ENCODE measurements at places on chromosomes 16 and 17. TPM values are rescaled to one million over a fixed set of nuclear protein-coding genes. Genes with fewer than 3 reads are reported as not detected.

DNA sequence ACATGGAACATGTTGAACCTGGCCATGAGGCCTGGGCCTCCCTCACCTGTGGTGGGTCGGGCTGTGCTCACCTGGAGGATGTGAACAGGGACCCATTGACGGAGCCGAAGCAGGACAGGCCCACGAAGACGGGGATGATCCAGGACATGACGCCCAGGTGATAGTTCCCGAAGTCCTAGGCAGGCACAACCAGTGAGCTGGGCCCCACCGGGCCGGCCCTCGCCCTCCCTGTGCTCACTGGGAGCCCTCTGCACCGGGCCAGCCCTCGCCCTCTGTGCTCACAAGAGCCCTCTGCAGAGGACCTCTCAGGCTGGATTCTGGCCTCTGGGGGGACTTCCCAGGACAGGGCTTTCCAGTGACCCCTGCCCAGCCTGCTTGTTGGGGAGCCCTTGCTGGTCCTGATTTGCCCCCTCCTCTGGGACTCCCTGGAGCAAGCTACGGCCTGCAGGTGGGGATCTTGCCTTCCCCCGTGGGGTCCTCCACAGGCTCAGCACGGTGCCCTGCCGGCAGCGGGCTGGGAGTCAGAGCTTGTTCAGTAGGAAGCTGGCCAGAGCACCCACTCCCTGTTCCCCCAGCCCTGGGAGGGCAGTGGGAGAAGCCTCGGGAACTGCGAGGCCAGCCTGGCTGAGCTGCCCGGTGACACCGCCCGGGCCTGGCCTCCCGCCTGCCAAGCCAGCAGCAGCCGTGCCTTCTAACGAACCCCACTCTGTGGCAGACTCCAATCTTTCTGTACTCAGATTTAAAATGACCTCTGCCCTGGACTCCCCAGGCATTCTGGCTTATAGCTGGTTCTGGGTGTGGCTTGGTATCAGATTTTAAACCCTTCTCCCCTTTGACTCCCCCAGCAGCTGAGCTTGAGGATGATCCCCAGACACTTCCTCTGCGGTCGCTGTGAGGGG is 30.4 kb downstream of the SLC7A5 start:
- no peak overlapping the region for H3K4me3 ChIP-seq
- H3K36me3 ChIP-seq, result peaks cover 13% of the 10 kb centered on the region
- DNase-seq, result no peak

DNA sequence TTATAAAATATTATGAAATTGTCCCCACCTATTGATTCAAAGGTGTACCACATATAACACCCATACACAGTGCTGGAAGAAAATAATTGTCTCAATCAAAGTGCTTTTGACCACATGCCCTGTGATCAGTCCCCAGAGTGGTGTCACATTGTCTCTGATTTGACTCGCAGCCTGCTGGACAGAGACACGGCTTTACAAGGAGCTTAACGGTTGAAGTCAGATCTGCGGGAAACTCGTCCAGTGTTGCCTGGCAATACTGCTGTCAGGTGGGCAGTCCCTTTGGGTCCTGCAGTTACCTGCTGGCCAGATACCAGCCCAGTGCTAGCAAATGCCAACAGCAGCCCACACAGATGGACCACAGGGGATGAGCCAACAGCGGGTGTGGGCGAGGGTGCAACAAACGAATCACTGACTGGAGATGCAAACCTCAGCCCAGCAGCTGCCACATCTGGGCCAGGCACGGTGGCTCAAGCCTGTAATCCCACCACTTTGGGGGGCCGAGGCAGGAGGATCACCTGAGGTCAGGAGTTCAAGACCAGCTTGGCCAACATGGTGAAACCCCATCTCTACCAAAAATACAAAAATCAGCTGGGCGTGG is 26.2 kb upstream of the SSTR2 start:
- H3K27ac ChIP-seq, result no peak overlapping the region
- H3K27me3 ChIP-seq, result no peaks in the 10 kb centered on the region
- H3K4me3 ChIP-seq, result no peak overlapping the region
- H3K4me1 ChIP-seq, result peaks cover 2% of the 10 kb centered on the region

DNA sequence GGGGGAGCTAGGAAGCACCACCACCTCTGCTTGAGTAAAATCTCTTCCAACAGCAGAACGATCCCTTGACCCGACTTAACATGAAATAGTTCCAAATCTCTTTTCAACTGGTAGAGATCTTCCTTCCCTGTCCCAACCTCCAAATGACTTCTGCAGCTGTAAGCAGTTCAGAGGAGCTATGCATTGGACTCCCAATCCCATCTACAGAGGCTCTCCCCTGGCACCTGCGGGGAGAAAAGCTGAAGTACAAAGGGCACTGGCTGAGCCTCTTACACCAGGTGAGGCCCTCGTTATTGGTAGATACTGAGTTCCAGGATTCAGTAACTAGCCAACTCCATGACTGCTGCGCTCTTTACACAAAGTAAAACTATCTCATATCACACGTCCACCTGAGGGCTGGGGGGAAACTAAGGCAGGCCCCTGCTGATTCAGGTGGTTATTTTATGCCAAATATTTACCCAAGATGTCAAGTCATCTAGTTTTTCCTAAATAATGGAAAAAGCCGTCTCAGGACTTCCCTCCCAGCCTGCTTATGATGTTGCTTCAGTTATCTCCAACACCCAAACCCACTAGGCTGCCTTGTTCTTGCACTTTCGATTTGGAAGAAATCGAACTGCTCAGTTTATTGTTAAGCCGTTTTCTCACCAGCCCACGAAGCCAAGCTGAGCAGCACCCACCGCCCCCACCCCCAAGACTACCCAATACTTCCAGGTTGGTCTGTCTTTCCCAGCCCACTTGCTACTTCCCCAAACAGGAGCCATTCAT is 3.2 kb downstream of the ACTG1 start:
- H3K27ac ChIP-seq, result peak overlapping the region; percentile 45
- H3K4me1 ChIP-seq, result peaks cover 48% of the 10 kb centered on the region
- DNase-seq, result no peak
- H3K36me3 ChIP-seq, result peaks cover 38% of the 10 kb centered on the region
- peak overlapping the region; percentile 74 for H3K4me3 ChIP-seq
- H3K27me3 ChIP-seq, result no peaks in the 10 kb centered on the region

GRCh38 chr17:48110761-48111160 is 3.2 kb downstream of the SNX11 start:
- H3K4me3 ChIP-seq, result no peak overlapping the region
- H3K4me1 ChIP-seq, result peaks cover 44% of the 10 kb centered on the region
- peak overlapping the region; percentile 55 for H3K27ac ChIP-seq
- H3K36me3 ChIP-seq, result peaks cover 8% of the 10 kb centered on the region
- DNase-seq, result no peak

DNA sequence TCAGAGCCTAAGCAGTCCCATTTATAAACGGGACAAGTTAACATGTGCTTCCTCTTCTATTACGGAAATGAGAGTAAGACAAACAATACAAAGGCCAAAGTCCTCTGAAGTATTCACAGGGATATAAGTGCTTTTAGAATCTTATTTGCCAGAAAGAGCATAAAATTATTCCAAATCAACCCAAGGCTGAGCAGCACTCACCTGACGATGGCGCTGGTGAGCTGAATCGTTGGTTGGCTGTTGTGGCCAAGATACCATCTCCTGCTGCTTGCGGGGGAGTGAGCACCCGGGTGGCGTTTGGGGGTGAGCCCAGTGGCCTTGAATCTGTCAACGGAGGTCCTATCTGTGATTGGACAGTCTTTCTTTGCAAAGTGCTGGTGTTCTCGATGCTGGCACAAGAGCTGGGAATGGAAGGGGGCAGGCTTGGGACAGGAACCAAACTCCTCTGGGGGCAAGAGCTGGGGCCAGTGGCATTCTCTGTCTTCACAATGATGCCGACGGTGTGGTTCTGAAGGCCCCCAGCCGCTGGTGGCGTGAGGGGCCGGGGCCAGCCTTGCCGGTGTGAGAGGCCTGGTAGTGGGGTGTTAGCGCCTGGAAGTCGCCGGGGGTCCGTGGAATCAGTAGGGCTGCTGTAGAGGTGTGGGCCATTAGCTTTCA is 9.5 kb upstream of the DHRS13 start:
- no peaks in the 10 kb centered on the region for H3K27me3 ChIP-seq
- no peak overlapping the region for H3K27ac ChIP-seq
- no peaks in the 10 kb centered on the region for H3K4me1 ChIP-seq
- DNase-seq, result no peak
- no peak overlapping the region for H3K4me3 ChIP-seq
- H3K36me3 ChIP-seq, result peaks cover 96% of the 10 kb centered on the region

DNA sequence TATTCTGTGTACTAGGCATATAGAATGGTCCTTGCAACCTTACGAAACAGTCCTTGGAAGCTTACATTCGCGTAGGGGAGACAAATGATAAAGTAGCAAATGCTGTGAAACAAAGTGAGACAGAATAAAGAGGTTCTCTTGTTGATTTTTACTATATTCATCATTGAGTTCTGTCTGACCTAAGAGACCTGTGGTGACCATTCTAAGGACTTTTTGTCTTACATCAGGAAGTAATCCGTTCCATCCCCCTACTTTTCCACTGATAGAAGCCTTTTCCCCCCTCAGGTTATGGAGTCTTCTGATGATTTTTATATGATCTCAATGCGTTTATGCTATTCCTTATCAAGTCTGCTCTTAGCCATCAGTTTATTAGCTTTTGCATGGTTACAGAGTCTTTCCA is 66.8 kb upstream of the RASL10B start:
- no peak overlapping the region for H3K4me3 ChIP-seq
- no peaks in the 10 kb centered on the region for H3K4me1 ChIP-seq
- H3K36me3 ChIP-seq, result peaks cover 36% of the 10 kb centered on the region
- no peak overlapping the region for H3K27ac ChIP-seq

GRCh38 chr17:76077584-76078110 is 1.3 kb upstream of the ZACN start:
- H3K27ac ChIP-seq, result no peak overlapping the region
- DNase-seq, result no peak
- H3K27me3 ChIP-seq, result peaks cover 37% of the 10 kb centered on the region
- no peak overlapping the region for H3K4me3 ChIP-seq

- H3K4me3 ChIP-seq, result no peak overlapping the region
- no peaks in the 10 kb centered on the region for H3K27me3 ChIP-seq
- no peaks in the 10 kb centered on the region for H3K36me3 ChIP-seq
Measured at GRCh38 chr17:61816538-61816937, 46.8 kb downstream of the BRIP1 start.

- H3K4me3 ChIP-seq, result no peak overlapping the region
- no peak for DNase-seq
- H3K36me3 ChIP-seq, result peaks cover 47% of the 10 kb centered on the region
- no peak overlapping the region for H3K27ac ChIP-seq
- peaks cover 46% of the 10 kb centered on the region for H3K4me1 ChIP-seq
- H3K27me3 ChIP-seq, result no peaks in the 10 kb centered on the region
Measured at GRCh38 chr16:31131841-31132271, 3.7 kb downstream of the PRSS8 start.

DNA sequence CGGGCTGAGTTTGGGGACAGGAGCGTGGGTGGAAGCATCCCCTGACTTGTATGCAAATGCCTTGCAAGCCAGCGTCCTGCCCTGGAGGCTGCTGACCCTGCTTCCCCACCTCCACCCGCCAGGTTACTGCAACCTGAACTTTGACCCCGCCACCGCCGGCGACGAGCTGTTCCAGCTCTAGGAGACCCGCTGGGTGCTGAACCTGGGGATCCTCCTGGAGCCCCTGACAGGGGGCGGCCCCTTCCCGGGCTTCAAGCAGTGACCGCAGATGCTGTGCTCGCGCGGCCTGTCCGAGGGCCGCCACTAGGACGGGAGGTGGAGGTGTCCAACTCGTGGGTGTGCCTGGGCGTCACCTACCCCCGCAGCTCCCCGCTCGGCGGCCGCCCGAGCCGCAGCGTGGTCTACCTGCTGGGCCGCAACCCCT is 10.7 kb upstream of the SLC16A5 start:
- peak overlapping the region; percentile 20 for H3K27ac ChIP-seq
- H3K36me3 ChIP-seq, result no peaks in the 10 kb centered on the region
- no peaks in the 10 kb centered on the region for H3K27me3 ChIP-seq
- H3K4me3 ChIP-seq, result peak overlapping the region; percentile 29

- H3K36me3 ChIP-seq, result no peaks in the 10 kb centered on the region
- no peak for DNase-seq
- no peaks in the 10 kb centered on the region for H3K27me3 ChIP-seq
- peak overlapping the region; percentile 90 for H3K27ac ChIP-seq
Measured at GRCh38 chr16:69762814-69763598, 874 bp downstream of the WWP2 start.

DNA sequence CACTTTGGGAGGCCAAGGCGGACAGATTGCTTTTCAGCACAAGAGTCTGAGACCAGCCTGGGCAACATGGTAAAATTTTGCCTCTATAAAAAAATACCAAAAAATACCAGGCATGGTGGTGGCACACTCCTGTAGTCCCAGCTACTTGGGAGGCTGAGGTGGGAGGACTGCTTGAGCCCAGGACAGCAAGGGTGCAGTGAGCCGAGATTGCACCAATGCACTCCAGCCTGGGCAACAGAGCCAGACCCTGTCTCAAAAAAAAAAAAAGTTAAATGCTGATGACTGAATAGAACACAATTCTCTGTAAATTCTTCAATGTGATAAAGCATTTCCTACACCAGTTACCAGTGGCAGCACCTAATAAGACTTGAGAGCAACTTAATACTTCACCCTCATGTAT is 65.7 kb downstream of the KANSL1 start:
- H3K4me3 ChIP-seq, result no peak overlapping the region
- peaks cover 8% of the 10 kb centered on the region for H3K36me3 ChIP-seq
- no peaks in the 10 kb centered on the region for H3K27me3 ChIP-seq
- peaks cover 25% of the 10 kb centered on the region for H3K4me1 ChIP-seq

- peak overlapping the region; percentile 80 for H3K27ac ChIP-seq
- DNase-seq, result no peak
- H3K4me1 ChIP-seq, result peaks cover 58% of the 10 kb centered on the region
- no peak overlapping the region for H3K4me3 ChIP-seq
- no peaks in the 10 kb centered on the region for H3K27me3 ChIP-seq
Measured at GRCh38 chr17:19369107-19369778, 6.7 kb upstream of the B9D1 start.

DNA sequence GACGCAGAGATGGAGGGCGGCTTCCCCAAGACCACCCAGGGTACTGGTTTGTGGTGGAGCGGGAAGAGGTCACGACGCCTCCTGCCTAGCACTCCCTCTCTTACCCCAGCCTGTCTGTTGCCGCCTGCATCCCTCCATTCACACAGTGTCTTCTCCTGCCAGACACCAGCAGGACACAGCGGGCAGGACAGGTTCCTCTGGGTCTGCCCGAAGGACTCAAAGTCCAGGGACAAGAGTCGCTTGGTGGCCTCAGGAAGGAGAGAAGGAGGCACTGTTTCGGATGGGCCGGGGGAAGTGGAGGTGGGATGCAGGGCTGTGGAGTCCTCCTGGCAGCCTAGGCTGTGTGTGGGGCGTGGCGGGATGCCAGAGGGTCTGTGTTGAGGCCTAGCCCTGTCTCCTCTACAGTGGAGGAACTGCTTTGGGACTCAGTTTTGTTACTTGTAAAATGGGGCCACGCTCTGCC is 19.6 kb upstream of the TNS4 start:
- peaks cover 46% of the 10 kb centered on the region for H3K4me1 ChIP-seq
- H3K27ac ChIP-seq, result no peak overlapping the region
- no peak overlapping the region for H3K4me3 ChIP-seq
- no peaks in the 10 kb centered on the region for H3K27me3 ChIP-seq
- H3K36me3 ChIP-seq, result no peaks in the 10 kb centered on the region
- DNase-seq, result no peak

- no peaks in the 10 kb centered on the region for H3K27me3 ChIP-seq
- no peak for DNase-seq
- no peaks in the 10 kb centered on the region for H3K36me3 ChIP-seq
- H3K4me3 ChIP-seq, result no peak overlapping the region
- H3K4me1 ChIP-seq, result peaks cover 9% of the 10 kb centered on the region
- H3K27ac ChIP-seq, result no peak overlapping the region
Measured at GRCh38 chr17:2094891-2095535, 40.1 kb downstream of the HIC1 start.

- H3K27me3 ChIP-seq, result no peaks in the 10 kb centered on the region
- no peaks in the 10 kb centered on the region for H3K36me3 ChIP-seq
- H3K27ac ChIP-seq, result peak overlapping the region; percentile 79
- DNase-seq, result no peak
- no peak overlapping the region for H3K4me3 ChIP-seq
Measured at GRCh38 chr17:14198013-14198412, 38.6 kb downstream of the CDRT15 start.

The P2RX5 gene
- total RNA-seq, result 15.4 TPM

The CHTF8 gene
- total RNA-seq, result 45.7 TPM

The EXOC3L1 gene
- total RNA-seq, result not detected

The CCDC144A gene
- total RNA-seq, result 12.4 TPM

The NLRC5 gene
- total RNA-seq, result 535 TPM

The TMEM204 gene
- total RNA-seq, result 14.1 TPM
